ENCODE measurements at places on chromosomes 4 and X.
A peak's percentile ranks its signal among the peaks of the same experiment; 100 is the strongest.

DNA sequence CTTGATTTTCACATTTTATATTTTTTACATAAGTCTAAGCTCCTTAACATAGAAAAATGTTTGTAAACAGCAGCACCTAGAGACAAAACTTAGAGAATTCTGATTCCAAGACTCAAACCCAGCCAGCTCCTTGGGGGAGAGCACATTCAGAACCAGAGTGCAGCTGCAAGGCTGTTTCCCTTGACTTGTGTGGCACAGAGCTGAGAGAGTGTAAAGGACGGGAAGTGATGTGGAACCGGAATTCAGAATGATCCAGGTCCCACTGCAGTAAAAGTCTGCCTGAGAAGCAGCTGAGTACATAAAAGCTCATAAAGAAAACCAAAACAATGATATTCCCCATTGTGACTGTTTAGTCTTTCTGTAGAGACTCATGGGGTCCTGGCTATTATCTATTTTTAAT lies 713.8 kb downstream of the RAB28 start:
- no peak for DNase-seq

DNA sequence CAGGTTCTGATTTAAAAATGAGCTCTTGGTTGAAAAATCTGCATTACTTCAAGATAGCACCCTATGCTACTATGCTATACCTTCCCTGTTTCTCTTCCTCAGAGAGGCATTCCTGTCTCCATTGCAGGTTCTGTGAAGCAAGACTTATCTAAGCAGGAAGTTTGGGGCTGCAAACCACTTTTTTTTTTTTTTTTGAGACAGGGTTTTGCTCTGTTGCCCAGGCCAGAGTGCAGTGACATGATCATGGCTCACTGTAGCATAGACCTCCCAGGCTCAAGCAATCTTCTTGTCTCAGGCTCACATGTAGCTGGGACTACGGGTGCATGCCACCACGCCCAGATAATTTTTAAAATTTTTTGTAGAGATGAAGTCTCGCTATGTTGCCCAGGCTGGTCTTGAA lies 4.0 kb upstream of the CCNG2 start:
- DNase-seq = no peak

GRCh38 chr4:13733817-13734216 lies 106.3 kb upstream of the BOD1L1 start:
- no peak for DNase-seq

DNA sequence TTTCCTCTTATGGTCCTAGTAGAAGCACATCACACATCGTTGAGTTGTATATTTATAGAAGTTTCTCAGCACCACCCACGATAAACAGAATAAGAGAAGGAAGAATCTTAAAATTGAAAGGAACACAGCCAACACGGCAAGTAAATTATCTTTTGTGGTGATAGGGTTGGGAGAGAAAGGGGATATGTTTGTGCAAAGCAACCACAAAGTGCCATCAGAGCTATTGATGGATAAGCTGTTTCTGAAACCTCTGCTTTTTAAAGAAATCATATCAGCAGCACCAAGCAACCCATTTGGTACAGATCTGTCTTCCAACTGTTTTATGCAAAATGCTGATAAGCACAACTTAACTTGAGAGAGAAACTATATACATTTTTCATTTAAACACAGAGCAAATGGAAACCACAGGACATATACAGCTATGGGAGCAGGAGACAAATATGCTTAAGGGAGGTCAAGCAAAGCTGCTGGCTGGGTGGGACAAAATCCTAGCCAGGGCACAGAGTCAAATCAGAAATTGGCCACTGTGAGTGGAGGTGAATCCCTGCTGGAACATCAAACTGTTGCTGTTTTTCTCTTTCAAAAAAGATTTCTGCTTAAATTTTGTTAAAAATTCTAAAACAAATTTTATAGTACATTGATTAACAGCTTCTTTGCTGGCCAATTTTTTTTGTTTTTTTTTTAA lies 194.0 kb upstream of the HHIP start:
- no peak for DNase-seq

DNA sequence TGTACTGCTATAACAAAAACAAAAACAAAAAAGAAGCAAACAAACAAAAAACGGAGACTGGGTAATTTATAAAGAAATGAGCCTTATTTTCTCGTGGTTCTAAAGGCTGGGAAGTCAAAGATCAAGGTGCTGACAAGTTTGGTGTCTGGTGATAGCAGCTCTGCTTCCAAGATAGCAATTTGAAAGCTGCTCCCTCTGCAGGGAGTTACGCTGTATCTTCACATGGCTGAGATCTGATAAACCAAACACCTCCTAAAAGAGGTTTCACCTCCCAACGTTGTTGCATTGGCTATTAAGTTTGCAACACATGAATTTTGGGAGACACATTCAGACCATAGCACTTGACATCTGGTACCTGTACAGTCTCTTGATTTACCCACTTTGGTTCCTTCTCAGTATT lies 854.2 kb downstream of the CENPC start:
- DNase-seq = no peak

- no peak for DNase-seq
Measured at GRCh38 chr4:88429401-88429800, 27.5 kb upstream of the HERC5 start.

DNA sequence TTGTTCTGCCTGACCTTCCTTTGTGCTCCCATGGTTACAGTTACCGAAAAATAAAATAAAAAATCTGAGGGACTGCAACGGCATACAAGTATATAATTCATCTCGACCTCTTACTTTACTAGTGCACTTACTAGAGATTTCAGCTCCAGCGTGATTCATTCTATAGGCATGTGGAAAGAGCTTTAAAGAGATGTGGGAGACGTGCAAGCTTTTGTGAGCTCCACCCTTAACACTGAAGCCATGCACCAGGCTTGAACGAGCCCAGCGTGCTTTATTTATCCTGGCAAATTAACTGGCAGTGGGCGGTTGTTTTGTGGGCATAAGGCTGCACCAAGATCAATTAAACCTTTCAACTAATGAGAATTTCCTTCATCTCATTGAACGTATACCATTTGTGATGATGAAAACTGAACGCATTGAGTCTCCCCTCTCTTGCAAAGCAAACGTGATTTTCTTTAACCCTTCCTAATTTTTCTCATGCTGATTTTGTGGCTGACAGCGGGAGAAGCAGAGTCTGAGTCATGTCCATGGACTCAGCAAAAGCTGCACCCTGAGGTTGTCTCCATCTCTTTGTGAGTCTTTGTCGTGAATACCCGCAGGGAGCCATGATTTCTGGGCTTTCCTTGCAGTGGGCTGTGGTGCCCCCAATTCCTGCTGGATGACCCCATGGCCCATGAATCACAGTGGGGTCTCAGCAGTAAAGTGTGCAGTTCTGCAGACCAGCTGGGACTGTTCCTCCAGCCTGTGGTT lies 60.1 kb downstream of the MXRA5 start:
- DNase-seq = no peak

DNA sequence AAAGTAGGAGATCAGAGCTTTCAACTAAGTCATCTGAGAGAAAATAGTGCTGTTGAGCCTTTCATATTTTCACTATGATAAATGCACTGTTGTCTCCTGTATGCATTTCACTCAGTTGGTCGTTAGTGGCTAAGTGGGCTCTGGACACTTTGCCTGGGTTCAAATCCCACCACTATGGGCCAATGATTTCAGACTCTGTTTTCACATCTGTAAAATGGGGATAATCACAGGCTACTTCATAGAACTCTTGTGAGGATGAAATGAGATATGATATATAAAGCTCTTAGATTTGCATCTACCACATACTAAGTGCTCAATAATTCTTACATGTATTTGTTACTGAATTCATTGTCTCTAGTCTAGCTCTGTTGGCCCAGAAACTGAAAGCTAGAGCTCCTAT lies 16.8 kb downstream of the LNX1 start:
- no peak for DNase-seq

GRCh38 chr4:53598483-53598882 lies 7.2 kb upstream of the LNX1 start:
- no peak for DNase-seq

DNA sequence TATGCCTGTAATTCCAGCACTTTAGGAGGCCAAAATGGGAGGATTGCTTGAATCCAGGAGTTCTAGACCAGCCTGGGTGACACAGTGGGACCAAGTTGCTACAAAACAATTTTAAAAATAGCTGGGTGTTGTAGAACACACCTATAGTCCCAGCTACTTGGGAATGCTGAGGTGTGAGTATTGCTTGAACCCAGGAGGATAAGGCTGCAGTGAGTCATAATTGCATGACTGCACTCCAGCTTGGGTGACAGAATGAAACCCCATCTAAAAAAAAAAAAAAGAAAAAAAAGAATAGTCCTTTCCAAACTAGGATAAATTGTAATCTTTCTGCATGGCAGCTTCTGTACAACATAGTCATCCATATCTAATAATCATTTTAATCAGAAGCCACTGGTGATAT lies 270.1 kb upstream of the INTU start:
- no peak for DNase-seq

GRCh38 chr4:15341733-15342300 lies 86.0 kb upstream of the C1QTNF7 start:
- no peak for DNase-seq

DNA sequence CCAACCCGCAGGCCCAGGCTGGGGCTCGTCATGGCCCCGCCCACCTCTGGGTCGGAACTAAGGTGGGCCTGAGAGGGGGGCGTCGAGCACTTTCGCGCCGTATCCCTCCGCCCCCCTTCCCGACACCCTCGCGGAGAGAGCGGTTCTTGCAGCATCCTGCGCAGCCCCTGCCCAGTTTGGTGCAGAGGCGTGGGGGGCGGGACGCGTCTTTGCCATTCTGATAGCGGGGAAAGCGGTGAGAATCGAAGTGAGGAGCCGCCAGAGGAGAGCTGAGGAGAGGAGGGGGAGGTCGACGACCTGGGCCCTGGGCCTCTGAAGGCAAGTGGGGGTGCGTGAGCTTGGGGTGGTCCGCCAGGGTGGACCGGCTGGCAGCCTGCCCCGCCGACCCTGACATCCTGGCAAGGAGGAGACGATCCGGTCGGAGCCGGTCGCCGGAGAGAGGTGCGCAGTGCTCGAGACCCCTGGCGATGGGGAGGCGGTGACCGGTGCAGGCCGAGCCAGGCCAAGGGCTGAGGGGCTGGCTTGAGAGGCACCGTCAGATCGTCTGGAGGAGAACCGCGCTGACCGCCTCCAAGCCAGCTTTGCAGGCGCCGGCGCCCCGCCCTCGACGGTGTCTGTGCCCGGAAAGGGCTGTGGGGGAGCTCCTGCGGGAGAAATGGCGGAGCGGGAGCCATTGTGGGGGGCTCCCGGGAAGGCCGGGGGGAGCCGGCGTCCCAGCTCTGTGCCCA lies 25.5 kb downstream of the GPRASP3 start:
- peak; percentile 33 for DNase-seq

DNA sequence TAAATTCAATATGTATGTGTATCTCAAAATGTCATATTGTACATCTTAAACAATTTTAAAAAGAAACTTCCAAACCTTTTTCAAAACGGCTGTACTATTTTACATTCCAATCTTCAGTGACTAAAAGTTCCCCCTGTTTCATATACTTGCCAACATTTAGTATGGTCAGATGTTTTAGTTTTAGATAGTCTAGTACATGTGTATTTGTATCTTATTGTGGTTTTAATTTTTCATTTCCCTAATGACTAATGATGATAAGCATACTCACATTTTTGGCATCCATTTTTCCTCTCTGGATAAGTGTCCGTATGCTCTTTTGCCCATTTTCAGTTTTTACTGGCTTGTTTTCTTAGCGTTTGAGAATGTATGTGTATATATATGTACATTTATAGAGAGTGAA lies 212.2 kb upstream of the MAGEB18 start:
- no peak for DNase-seq

- DNase-seq = no peak
Measured at GRCh38 chrX:13547671-13548070, 21.7 kb upstream of the EGFL6 start.

DNA sequence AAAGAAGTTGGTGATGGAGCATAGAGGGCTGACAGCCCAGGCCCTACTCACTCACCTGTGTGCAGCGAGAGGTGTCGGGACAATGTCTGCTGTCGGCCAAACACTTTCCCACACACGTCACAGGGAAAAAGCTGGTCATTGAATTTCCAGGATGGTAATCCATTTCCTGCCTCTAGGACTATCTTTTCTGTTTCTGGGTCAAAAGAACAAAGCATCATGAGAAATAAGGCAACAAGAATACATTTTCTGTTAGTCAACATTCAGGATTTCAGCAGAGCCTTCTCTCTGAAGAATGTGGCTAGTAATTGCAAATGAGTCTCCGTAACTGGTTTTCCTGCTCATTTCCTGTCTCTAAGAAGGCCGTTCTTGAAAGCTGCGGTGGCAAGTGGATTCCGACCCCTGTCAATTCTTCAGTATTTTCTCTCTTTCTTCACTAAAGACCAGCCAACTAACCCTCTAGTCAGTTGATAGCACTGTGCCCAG lies 99.4 kb downstream of the C4orf51 start:
- DNase-seq = no peak

DNA sequence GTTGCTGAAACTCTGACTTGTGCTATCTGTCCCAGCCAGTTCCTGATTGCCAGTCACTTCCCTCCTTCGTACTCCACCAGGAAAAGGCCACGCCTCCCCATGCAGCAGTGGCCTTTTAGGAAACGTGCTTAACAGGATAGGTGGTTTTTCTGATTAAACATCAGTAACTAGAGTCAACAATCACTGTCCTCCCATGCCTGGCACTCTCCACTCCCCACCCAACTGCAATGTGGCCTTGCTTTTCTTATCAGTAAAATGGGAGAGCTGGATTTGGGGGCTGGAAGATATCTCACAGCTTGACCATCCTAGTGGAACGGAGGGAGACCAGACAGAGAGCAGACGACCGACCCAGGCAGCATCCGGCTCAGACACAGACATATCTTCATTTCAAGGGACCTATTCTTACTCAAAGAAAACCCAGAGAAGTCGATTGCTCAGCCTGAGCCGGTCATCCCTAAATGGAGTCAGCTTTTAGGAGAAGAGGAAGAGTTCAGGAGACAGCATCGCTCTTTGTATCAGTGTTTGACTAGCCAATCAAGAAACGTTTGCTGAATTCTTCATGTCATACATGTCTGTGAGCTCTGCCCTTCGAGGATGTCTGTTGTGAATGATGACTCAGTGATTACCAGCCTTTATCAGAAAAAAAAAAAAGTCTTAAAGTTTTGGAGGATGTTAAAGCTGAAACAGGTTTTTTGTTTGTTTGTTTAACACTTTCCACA lies 12.7 kb upstream of the UBA6 start:
- no peak for DNase-seq

All from activated naive CD4-positive, alpha-beta T cell treated with anti-CD3 and anti-CD28 coated beads, Interleukin-2, amount 10 ng/mL, durations not matched to agents 7 days and 5 days (primary cell).